Progenitor cell of endocrine pancreas (in vitro differentiated cells): ENCODE measurements at places on chromosomes 2 and 18.
A peak's percentile ranks its signal among the peaks of the same experiment; 100 is the strongest.

GRCh38 chr2:98508709-98509066 lies 64.0 kb downstream of the INPP4A start:
- no peak for DNase-seq

GRCh38 chr18:2853926-2854664 lies 7.3 kb downstream of the EMILIN2 start:
- DNase-seq: no peak

- DNase-seq: no peak
These were observed 264.3 kb downstream of the LRRTM1 start for GRCh38 chr2:80040226-80040625.

DNA sequence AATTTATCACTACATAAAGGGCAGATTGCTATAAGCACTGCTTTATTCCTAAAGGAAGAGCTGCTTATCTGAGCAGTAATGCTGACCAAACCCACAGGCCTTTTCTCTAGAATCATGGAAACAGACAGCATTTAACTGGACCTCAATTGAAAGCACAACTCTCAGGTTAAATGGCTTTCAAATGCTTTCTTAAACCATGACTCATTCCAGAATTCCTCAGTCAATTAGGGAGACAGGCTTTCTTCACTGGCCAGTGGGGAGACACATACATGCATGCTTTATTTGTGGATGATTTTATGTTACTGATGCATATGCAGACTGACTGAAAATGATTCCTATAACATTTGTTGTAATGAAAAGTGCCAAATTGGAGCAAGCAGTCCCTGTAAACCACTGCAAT lies 114.6 kb downstream of the ACVR1 start:
- no peak for DNase-seq

DNA sequence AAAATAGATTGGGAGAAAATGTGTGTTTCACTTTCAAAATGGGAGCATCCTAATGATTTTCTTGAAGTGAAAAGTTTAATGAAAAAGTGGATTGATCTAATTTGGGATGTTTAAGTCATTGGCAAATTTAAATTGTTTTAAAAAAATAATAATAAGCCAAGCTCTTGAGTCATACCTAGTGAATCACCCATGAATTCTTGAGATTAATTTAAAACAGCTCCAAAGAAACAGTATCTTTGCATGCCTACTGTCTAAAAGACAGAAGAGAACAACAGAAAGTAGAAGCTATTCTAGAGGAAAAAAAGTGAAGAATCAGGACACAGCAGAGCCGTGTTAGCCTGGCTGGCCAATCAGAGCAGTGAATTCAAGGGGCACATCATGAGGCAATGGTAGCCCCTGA lies 7.7 kb downstream of the ACVR1C start:
- no peak for DNase-seq

DNA sequence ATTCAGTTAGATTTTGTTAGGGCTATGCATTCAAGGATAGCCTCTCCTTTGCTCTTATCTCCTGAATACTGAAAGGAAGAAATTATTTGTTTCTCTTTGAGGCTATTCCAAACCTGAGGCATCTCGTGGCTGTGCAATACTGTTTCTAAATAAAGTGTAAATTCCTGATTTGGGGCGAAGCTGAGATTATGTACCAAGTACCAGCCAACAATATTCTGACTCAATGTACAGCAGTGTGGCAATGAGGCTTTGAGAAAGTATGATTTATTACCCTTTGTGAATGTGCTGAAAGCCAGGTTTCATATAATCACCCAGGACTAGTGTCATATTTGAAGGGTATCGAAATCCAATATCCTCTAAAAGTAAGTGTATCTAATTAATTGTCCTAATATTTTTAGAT lies 113.5 kb downstream of the MEIS1 start:
- DNase-seq: no peak

DNA sequence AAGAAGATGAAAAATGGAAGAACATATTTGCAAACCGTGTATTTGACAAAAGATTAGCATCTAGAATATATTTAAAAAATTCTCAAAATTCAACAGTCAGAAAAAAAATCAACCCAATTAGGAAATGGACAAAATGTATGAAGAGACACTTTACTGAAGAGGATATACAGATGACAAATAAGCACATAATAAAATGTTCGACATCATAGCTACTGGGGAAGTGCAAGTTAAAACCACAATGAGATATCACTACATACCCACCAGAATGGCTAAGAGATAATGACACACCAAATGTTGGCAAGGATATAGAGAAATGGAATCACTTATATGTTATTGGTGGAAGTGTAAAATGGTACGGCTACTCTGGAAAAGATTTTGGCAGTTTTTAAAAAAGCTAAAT lies 11.7 kb upstream of the NUP35 start:
- no peak for DNase-seq

- DNase-seq: peak; percentile 71
These were observed at the start of gene DUSP28 for GRCh38 chr2:240560084-240560479. Gene DUSP28, plus strand, starts transcription at chr2:240560357. Its CDS starts 328 bp downstream, at chr2:240560685.

DNA sequence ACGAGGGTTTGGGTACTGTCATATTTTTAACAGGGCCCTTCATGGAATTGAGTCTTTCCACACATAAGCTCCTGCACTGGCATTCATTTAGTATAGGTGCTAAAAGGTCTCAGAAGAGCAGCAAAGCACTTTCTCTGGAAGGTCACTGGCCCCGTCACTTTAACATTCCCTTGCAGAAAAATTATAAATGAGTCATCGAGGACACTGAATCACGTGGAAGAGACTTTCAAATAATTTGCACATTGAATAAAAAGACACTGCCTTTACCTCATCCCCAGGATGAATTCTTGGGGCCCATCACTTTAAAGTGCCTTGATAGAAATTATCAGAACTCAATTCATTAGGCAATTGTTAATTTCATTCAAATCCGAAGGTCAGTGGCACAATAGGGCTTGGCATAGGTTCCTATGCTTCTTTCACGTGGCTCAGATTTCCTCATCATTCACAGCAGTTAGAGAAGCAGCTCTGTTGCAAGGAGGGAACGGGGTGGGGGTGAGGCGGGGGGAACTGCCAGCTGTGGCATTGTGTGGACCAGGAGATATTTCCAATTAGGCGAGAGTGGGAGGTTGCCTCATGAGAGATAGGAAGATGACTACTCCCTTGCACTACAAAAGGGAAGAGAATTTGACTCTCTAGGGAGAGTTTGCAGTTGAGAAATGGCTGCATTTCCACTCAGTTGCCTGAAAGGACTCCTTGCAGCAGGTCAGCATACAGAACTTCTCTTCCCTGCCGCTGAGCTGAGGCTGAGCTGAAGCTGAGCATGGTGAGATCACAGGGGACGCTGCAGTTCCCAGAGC lies 86.3 kb upstream of the NPAS2 start:
- no peak for DNase-seq

- no peak for DNase-seq
These were observed 886 bp downstream of the PRKCE start for GRCh38 chr2:45652090-45653031.

DNA sequence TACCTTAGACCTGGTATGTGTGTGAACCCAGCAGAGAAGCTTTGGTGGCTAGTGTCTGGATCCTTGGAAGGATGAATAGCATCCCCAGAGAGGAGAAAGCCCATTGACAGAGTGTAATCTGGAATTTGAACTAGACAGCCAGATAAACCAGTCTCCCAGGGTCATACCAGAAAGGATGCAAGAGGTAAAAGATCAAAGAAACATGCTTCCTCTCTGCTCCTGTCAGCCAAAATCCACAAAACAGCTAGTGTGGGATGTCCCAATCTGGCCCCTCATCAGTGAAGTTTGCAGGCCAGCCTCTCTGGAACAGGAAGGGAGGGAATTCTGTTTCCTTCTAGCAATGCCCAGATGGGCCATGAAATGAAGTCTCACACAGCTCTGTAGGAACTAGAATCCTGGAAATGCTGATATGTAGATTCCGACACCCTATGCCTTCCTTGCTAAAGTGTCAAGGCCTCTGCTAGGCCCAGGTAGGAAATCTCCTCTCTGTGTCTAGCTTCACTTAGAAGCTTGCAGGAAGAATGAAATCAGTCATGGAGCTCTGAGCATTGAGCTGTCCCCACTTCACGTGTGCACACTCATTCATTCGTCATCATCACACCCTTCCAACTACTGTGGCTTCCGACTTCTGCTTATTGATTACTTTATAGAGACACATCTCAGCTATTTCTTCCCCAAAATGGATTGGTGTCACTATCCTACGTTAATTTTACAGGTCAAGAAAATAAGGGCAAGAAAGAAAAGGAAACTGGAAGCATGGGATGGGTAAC lies 38.0 kb downstream of the EVA1A start:
- DNase-seq: no peak

DNA sequence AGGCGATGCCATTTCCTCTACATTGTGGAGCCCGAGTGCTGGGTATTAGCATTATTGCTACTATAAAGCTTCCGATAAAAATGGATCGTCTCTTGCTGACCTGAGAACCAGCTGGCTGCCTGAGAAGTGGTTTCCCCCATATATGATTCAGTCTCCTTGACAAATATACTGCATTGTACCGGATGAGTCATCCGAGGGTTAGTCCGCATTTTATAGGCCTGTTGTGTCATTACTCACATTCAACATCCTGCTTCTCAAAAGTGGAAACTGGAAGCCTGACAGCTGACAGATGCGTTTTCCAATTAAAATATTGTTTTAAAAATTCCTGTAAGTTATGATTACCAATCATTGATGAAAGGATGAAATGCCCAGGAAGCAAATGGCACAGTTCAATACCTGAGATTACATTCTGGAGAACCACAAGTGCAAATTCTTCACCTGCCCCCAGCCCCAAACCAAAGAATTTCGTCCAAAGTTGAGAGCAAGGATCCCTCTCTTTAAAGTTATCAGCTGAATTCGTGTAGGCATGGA lies 65.7 kb downstream of the SPRED2 start:
- no peak for DNase-seq

DNA sequence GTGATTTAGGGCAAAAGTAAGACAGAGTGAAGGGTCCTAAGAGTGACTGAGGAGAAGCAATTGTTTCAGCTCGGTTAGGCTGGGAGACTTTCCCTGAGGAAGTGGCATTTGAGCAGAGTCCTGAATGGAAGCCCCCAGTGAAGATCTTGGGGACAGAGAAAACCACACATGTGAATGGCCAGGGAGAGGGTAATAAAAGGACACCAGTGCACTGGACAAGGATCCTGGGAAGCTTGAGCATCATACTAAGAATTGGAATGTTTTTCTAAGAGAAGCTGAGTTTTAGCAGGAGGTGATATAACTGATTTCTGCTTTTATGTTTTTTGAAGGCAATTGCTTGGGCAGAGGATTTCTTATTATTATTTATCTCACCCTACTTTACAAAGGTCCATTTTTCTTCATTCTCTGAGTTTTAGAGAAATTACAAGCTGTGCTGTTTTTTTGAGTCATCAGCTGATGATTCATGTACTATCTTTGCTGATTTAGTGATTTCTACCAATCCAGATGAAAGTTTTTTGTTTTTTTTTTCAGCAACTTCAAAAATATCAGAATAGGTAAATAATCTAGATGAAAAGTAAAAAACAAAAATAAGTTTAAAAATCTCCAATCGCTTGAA lies 43.5 kb downstream of the MFSD6 start:
- no peak for DNase-seq

DNA sequence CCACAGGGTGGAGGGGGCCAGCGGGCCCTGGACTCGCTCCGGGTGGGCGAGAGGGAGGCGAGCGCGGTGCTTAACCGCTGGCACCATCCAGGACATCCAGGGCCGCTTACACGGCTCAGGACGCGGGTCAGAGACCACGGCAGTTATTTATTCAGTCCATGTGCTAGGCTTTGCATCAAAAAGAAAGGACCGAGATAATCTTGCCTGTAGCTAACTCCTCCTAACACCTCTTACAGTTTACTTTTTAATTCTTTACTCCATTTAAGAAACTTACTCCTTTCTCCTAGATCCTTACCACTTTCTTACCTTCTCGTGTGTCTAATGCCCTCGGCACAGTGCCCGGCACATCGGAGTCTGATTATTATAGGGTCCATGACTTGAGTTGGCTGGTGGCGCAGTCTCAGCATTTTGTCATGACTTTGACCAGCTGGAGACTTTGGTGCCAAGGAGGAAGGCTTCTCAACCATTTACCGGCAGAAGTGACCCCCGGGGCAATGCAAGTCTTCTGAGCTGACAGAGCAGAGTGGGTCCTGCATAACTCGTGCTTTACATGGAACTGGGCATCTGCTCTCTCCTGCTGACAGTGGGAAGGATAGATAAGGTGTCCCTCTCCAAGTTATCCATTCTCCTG lies 503 bp downstream of the ANXA4 start:
- no peak for DNase-seq

DNA sequence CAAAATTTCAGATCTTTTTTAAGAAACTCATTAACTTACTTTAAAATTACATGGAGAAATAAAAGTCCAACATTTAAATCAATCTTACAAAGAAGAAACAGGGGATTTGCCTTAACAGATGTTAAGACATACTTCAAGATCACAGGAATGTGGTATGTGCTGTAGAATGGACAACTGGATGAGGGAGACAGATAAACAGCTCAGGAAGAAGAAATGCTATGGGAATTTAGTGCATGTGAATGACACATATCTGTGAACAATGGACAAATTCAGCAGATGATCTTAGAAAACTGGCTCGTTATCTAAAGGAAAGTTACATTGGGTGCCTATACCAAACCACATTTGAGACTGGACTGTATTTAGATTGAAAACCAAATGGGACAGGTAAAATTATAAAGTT lies 246.8 kb upstream of the AGAP1 start:
- DNase-seq: no peak

DNA sequence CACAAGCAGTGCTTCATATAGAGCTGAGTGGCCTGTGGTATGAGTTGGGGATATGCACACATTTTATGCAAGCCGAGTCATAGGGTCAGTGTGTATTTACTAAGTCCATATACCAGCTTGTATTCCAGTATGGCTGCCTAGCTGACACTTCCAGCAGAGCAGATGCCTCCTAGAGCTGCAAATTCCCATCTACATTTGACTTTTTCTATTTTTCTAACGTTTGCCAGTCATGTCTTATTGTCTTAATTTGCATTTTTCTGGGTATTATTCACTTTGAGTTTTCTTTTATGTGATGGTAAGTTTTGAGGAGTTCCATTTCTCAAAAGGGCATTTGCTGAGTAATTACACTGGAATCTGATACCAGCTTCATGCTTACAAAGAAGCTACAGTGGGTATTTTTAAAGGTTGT lies 334.5 kb upstream of the CDH2 start:
- no peak for DNase-seq

- DNase-seq: no peak
These were observed 418.0 kb downstream of the LRATD1 start for GRCh38 chr2:15050483-15050882.

DNA sequence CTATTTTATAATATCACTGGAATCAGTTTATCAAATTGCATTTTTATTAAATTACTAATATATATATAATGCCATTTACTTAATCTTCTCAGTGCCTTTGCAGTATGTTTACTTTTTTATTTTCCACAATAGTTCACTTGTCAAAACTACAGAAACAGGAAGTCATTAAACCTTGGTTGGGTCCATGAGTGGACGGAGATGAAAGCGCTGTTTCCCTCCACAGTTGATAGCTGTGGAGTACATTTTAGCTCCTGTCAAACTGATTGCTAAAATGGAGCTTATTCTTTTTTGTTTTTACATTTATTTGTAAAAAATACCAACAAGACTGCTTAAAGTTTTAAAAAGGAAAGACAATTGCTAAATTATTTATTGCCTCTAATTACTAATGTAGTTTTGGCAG lies 19.2 kb downstream of the MFF start:
- no peak for DNase-seq
